ENCODE measurements at places on chromosomes 4 and X. TPM values are rescaled to one million over a fixed set of nuclear protein-coding genes. Genes with fewer than 3 reads are reported as not detected.

DNA sequence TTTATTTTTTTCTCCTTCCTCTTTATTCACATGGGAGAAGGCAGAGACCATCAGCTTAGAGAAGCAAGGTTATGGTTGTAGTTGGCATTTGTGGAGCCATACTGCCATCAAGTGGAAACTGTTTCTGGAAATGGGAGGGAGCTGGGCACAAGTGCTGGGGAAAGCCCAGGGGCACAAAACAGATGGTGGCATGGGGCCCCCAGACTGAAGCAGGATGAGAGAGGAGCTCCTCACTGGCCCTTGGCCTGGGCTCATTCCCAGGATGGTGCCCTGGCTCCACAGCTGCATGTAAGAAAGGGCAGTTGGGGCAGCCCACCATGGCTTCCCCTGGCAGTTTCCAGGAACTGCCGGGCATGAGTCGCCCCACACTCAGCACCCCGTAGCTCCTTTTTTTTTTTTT is 59.2 kb downstream of the NBDY start:
- H3K36me3 ChIP-seq, result peaks cover 17% of the 10 kb centered on the region
- H3K27ac ChIP-seq, result no peak overlapping the region
- no peak overlapping the region for H3K4me3 ChIP-seq

DNA sequence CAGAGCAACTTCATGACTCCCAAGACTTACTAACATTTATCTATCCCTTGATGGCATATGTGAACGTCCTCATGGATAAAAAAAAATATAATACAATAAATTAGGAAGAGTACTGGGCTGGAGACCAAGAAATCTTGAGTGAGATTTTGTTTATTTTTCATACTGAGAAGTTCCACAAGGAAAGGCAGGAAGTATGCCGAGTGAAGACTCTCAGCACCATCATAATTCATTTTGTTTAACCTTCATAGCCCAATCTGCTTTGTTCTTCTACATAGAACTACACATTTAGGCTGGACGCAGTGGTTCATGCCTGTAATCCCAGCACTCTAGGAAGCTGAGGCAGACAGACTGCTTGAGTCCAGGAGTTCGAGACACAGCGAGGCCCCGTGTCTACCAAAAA is 198.3 kb downstream of the NSUN7 start:
- H3K4me3 ChIP-seq, result no peak overlapping the region
- H3K27me3 ChIP-seq, result no peaks in the 10 kb centered on the region
- H3K36me3 ChIP-seq, result peaks cover 46% of the 10 kb centered on the region
- no peak overlapping the region for H3K27ac ChIP-seq
- DNase-seq, result no peak
- H3K4me1 ChIP-seq, result no peaks in the 10 kb centered on the region

DNA sequence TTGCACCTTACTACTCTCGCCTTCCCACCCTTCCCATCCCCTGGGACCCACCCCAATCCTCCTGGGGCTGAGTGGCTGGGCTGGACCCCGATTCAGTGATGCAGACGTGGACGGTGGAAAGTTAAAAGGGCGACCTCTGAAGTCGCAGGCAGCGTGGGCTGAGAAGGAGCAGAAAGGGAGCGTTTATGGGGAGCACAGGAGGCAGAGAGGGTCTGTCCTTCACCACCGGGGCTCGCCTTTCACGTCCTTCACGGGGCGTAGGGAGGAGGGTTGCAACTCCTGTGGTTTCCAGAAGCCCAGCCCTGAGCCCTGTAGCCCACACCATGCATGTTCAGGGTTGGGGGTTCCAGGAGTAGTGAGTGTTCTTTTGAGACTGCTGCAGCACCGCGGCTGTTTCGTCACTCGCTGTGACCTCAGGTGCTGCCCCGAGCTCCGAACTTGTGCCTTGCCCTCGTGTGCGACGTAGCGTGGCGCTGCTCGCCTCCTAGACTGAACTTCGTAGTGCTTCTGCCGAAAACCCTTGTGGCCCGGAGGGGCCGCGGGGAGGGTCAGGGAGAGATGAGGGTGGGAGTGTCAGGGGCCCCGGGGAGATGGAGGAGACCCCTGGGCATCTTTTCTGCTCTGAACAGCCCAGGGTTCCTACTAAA is 1.6 kb downstream of the NHS start:
- peak overlapping the region; percentile 61 for H3K27ac ChIP-seq
- DNase-seq, result no peak
- peak overlapping the region; percentile 74 for H3K4me3 ChIP-seq
- H3K36me3 ChIP-seq, result no peaks in the 10 kb centered on the region

GRCh38 chr4:2832309-2832980 is 11.2 kb upstream of the ADD1 start:
- H3K4me3 ChIP-seq, result no peak overlapping the region
- peaks cover 39% of the 10 kb centered on the region for H3K36me3 ChIP-seq
- H3K27ac ChIP-seq, result no peak overlapping the region
- no peaks in the 10 kb centered on the region for H3K27me3 ChIP-seq
- DNase-seq, result no peak

DNA sequence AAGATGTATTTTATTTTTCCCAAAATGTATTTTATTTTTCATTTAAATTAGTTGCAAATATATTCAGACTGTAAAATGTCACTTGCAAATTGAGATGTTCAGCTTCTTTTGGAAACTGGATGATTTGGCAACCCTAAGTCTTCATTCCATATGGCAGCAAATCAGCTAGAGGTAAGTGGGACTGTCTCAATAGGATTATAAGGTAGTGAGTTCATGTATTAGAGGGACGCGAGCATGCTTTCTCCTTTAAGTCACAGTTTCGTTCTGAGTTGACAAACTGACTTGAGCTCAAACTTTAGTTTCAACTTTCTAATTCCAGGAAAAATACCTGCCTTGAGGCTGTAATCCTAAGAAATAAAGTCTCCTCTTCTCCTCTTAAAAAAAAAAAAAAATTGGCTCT is 44.2 kb upstream of the TMEM131L start:
- no peaks in the 10 kb centered on the region for H3K4me1 ChIP-seq
- no peaks in the 10 kb centered on the region for H3K27me3 ChIP-seq
- no peak overlapping the region for H3K4me3 ChIP-seq
- H3K36me3 ChIP-seq, result no peaks in the 10 kb centered on the region

- H3K4me1 ChIP-seq, result no peaks in the 10 kb centered on the region
- H3K36me3 ChIP-seq, result no peaks in the 10 kb centered on the region
- H3K27me3 ChIP-seq, result peaks cover 41% of the 10 kb centered on the region
These were observed 33.7 kb upstream of the RP2 start for GRCh38 chrX:46803140-46803539.

- H3K4me3 ChIP-seq, result no peak overlapping the region
- peak; percentile 5 for DNase-seq
- H3K4me1 ChIP-seq, result no peaks in the 10 kb centered on the region
- H3K36me3 ChIP-seq, result no peaks in the 10 kb centered on the region
- no peaks in the 10 kb centered on the region for H3K27me3 ChIP-seq
- no peak overlapping the region for H3K27ac ChIP-seq
These were observed 210.2 kb downstream of the DMD start for GRCh38 chrX:33001107-33001506.

Gene SSX4B
- not detected for total RNA-seq

DNA sequence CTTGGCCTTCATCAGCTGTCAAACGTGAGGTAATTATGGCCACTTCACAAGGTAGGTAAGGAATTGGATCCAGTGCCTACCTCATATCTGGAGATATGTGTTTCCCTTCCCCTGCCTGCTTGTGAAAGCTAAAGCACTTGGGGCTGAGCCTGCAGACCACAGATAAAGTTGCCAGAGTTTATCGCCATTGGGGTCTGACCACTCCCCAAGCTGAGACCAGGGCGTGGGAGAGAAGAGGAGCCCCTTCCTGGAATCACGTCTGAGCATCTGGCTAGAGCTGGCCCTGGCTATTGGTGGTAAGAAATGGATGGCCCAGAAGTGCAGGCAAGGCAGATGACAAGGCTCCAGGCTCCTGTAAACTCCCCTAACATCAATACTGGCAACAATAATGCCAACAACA is 2.7 kb downstream of the ALAS2 start:
- H3K4me1 ChIP-seq, result no peaks in the 10 kb centered on the region
- H3K36me3 ChIP-seq, result no peaks in the 10 kb centered on the region
- H3K27ac ChIP-seq, result no peak overlapping the region
- H3K27me3 ChIP-seq, result peaks cover 49% of the 10 kb centered on the region
- no peak overlapping the region for H3K4me3 ChIP-seq

Gene NHS
- total RNA-seq, result 3.6 TPM

GRCh38 chrX:45137531-45137930 is 63.1 kb downstream of the DIPK2B start:
- H3K4me1 ChIP-seq, result no peaks in the 10 kb centered on the region
- H3K27me3 ChIP-seq, result peaks cover 45% of the 10 kb centered on the region
- no peaks in the 10 kb centered on the region for H3K36me3 ChIP-seq
- no peak for DNase-seq

Gene BMX
- total RNA-seq, result not detected

GRCh38 chr4:2714061-2714770 is 41.9 kb downstream of the TNIP2 start:
- no peak overlapping the region for H3K27ac ChIP-seq
- no peaks in the 10 kb centered on the region for H3K4me1 ChIP-seq
- peaks cover 76% of the 10 kb centered on the region for H3K36me3 ChIP-seq
- H3K4me3 ChIP-seq, result no peak overlapping the region
- no peak for DNase-seq

DNA sequence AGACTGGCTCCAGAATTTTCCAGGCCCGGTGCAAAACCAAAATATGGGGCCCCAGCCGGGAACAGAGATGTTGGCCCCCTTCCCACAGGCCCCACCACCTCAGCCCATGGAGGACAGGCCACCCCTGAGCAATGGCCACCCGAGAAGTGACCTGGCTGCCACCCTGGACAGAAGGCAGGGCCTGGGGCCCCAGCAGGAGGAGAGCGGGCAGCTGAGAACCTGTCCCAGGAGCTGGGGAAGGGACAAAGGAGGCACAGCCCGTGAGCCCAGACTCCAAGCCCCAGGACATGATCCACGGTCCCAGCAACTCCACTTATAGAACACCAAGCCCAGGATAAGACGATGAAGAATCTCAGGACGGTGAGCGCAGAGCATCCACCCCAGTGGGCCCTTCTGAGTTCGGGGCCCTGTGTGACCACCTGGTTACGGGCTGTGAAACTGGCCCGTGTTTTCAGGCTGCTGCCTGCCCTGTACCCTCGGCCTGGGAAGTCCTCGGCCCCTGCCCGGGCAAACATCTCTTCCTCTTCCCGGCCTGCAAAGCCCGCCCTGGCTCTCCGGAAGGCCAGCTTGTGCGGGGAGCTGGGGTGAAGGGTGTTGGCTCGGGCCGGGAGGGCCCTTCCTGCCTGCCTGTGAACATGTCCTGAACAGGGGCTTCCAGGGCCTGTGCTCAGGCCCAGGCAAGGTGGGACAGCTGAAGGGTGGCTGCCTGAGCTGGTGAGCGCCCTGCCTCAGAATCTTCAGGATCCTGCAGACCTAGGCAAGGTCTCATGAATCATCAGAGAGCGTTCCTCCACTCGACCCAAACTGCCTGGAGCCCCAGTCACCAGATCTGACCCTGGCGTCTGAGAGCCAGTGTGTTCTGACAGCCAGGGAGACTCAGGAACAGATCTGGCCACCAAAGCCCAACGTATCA is 47.0 kb upstream of the MAN2B2 start:
- no peak overlapping the region for H3K4me3 ChIP-seq
- no peaks in the 10 kb centered on the region for H3K27me3 ChIP-seq
- H3K27ac ChIP-seq, result no peak overlapping the region

Gene TMEM31
- total RNA-seq, result not detected

DNA sequence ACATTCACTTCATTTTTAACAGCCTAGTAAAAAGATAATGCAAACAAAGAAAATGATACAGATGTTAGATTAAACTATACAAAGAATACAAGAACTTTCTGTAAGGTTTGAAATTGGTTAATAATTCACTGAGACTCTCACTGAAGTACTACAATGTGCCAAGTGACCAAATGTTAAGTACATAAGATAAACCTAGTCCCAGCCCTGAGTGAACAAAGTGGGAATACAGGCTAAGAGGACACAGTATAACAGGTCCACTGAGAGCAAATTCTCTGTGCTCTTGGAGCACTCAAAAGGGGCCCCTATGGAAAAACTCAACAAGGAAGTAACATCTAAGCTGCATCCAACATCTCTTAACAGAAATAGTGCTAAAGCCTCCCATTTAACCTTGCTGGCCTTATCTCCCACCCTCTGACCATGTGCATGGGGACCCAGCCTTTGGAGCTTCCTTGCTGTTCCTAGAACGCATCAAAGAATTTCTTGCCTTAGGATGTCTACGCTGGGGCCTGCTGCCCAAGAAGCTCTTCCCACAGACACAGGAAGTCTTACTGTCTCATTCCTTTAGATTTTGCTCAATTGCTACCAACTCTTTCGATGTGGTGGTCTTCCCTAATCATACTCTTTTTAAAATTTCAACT is 113.4 kb downstream of the ZAR1 start:
- no peak overlapping the region for H3K27ac ChIP-seq
- no peak overlapping the region for H3K4me3 ChIP-seq
- H3K4me1 ChIP-seq, result peaks cover 10% of the 10 kb centered on the region
- H3K27me3 ChIP-seq, result no peaks in the 10 kb centered on the region

Gene F9
- not detected for total RNA-seq

GRCh38 chrX:129478516-129478915 is 44.8 kb downstream of the SMARCA1 start:
- no peak overlapping the region for H3K27ac ChIP-seq
- H3K4me1 ChIP-seq, result no peaks in the 10 kb centered on the region
- no peaks in the 10 kb centered on the region for H3K36me3 ChIP-seq
- DNase-seq, result no peak
- H3K4me3 ChIP-seq, result no peak overlapping the region
- H3K27me3 ChIP-seq, result peaks cover 14% of the 10 kb centered on the region

DNA sequence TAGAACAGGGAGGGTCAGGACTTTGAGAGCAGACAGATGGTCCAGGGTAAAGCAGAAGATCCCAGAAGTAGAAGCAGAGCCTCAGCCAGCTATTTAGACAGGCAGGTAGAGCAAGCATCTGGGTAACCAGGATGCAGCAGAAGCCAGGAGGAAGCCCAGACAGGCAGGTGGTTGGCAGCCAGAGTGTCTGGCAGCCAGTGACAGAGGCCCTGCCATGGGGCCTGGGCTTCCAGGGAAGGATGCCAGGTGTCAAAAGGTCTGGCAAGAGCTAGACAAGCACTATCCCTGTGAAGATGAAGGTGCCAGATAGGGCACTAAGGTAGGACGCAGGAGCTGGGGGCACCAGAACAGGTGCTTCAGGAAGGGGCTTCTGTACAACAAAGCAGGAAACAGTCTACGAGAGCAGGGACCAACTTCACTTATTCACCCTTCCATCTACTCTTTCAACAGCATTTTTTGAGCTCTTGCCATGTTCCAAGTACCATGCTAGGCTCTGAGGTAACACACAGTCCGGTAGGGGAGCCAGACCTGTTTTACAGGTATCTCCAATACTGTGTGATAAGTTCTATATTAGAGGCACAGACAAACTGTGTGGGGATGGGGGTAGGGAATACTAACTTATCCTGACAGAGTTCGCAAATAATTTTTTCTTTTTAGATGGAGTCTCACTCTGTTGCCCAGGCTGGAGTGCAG is 38.1 kb upstream of the GJB1 start:
- no peak for DNase-seq
- H3K4me3 ChIP-seq, result no peak overlapping the region
- H3K36me3 ChIP-seq, result no peaks in the 10 kb centered on the region
- H3K27me3 ChIP-seq, result no peaks in the 10 kb centered on the region
- H3K27ac ChIP-seq, result no peak overlapping the region
- H3K4me1 ChIP-seq, result no peaks in the 10 kb centered on the region

Gene UCHL1
- 1.3 TPM for total RNA-seq

Gene DNAAF6
- total RNA-seq, result not detected

GRCh38 chr4:120922381-120923206 is at the start of gene PRDM5:
Gene PRDM5, minus strand, starts transcription at chr4:120922726. Its CDS starts 118 bp downstream, at chr4:120922608.
- DNase-seq, result peak; percentile 40
- H3K4me1 ChIP-seq, result peaks cover 8% of the 10 kb centered on the region
- peaks cover 9% of the 10 kb centered on the region for H3K36me3 ChIP-seq
- H3K4me3 ChIP-seq, result peak within 1 kb of the TSS; percentile 99

GRCh38 chr4:184766446-184766845 is 32.5 kb upstream of the CENPU start:
- no peak overlapping the region for H3K27ac ChIP-seq
- H3K4me1 ChIP-seq, result no peaks in the 10 kb centered on the region
- no peaks in the 10 kb centered on the region for H3K27me3 ChIP-seq
- no peak overlapping the region for H3K4me3 ChIP-seq
- no peak for DNase-seq

Gene CXXC4
- total RNA-seq, result not detected

All from MCF 10A (cell line).